Stimulated activated CD8-positive, alpha-beta memory T cell treated with anti-CD3 and anti-CD28 coated beads, Interleukin-4, amount 100 ng/mL, for 1 hour (primary cell): ENCODE measurements at places on chromosomes 12 and 14.

GRCh38 chr14:76855066-76855465 lies 28.9 kb downstream of the LRRC74A start:
- no peak for DNase-seq

DNA sequence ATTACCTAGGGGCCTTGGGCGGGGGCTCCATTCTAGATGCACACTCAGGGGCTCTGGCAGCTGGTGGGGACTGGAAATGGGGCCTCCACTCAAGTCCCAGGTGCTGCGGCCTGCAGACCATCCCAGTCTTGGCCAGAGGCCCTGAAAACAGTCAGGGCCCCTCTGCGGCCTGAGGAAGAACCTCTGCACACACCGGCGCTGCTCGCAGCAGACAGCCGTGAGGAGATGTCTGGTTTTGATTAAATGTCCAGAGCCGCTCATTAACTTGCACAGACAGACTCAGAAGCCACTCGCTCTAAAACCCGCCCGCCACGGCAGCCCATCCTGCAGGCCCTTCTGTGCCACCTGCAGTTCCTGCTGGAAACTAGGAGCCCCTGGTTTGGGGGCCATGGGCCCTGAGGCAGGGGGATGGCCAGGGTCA lies 36.4 kb upstream of the NCOR2 start:
- no peak for DNase-seq

DNA sequence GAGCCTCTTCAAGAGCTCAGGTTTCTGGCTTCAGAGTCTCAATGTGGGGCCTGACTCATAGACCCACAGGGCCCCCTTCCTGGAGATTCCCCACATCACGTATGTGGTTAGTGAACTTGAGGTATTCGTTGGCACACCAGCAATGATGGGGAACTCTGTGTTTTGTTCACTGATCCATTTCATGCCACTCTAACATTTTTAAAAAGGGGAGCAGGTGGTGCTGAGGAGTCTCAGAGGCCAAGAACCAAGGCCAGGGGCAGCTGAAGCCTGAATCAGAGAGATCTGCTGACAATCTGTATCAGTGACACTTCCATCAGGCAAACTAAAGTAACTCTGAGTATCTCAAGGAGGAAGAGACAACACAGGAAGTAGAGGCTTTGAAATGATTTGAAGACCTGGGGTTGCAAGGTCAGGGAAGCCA lies 323.4 kb downstream of the VRK1 start:
- peak; percentile 23 for DNase-seq

GRCh38 chr14:20644520-20644919 lies 3.0 kb upstream of the OR6S1 start:
- DNase-seq, result no peak

GRCh38 chr14:73492043-73492552 lies 1.4 kb downstream of the RIOX1 start:
- no peak for DNase-seq

- no peak for DNase-seq
Observed at GRCh38 chr12:129676411-129676810, 227.4 kb downstream of the TMEM132D start.

DNA sequence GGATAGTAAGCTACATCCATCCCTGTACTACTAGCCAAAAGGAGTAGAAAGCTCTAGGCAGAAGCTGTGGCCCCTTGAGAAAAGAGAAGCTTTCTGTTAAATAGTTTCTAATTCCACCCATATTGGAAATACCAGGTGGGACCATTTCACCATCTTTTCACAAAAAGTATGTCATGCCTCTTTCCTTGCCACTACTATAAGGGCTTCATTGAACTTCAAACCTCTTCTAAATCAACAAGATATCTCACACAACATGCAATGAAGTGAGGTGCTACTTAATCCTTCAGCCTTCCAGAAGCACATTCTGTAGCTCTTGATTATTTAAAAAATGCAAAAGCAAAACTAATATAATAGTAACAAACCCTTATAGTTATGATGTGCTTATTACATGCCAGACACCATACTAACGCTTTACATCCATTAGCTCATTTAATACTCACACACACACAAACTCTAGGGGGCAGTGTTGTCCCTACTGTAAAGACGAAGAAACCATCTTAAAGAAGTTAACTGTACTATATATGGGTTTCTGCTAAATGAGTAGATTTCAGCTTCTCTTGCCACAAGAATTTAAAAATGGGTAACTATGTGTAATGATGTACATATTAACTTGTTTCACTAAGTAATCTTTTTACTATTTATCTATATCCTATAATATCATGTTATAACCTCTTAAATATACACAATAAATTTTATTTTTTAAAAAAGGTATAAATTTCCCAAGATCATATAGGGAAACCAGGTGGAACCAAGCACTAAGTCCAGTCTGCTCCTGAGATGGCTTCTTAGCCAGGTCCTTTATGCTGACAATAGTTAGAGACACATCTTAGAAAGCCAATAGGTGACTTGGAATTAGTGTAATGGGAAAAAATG lies 124.4 kb downstream of the RPS29 start:
- DNase-seq, result peak; percentile 34

- DNase-seq, result no peak
Observed at GRCh38 chr12:31506515-31507306, 84.2 kb downstream of the DENND5B start.

DNA sequence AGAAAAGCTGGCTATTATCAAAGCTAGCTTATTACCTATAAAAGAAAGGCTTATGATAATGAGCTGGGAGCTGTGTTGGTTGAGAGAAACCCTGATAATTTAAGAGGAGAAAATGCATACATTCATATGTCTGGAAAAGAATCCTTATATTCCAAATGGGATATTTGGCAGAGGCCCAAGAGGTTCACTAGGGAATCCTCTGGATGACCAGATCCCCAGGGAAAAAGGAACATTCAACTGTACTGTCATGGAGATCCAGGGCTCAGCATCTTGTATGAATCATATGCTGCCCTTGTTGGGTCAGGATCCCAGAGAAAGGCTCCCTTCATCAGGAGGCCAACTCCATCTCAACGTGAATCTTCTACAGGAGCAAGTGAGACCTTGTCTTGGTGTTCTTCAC lies 16.6 kb upstream of the FBXO34 start:
- DNase-seq, result no peak

GRCh38 chr12:76531056-76531455 lies 28.5 kb downstream of the OSBPL8 start:
- no peak for DNase-seq

DNA sequence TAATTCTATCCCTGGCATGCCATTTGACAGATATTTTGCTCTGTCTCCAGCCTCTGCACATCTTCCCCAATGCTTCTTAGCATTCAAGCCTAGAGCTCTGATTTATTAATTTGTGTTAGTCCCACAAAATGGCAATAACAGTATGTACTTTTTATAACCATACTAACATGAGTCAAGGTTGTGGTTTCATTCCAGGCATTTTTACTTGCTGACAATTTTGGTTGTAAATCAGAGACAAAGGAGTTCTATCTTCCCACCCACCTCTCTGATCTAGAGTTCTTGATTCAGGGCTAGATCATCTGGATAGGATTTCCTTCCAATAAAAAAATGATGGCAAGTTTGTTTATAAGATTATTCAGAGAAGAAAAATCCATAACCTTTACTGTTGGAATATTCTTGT lies 18.5 kb upstream of the CISTR start:
- no peak for DNase-seq

DNA sequence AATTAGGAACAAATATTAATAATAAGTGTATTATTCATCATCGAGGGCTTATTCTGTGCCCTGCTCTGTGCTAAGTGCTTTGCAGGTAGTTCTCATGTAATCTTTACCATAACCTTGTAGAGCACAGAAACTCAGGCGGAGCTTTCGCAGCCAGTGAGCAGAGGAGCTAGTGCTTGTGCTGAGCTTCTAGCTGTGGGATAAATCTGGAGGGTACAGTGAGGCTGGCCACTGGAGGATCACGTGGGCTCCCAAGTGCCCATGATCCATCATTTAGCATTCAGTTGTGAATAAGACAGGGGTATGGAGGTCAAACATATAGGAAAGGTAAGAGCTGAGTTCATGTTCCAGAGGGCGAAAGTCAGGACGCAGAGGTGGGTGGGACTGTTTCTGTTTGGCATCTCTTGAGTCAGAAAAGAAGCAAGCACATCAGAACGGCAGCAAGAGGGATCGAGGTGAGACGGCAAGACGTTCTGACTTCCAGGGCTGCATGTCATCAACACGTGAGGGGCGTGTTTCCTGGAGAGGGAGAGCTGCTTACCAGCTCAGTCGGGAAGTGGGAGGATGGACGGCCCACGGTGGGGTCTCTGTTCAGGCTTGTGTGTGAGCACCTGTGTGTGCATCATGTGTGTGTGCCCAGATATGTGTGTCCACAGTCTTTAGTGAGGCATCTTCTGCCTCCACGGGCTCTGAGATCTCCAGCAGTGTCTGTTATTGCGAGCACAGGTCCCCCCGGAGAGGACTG lies 16.8 kb upstream of the KRT80 start:
- no peak for DNase-seq

GRCh38 chr12:15772405-15773018 lies 16.7 kb downstream of the EPS8 start:
- DNase-seq, result no peak

DNA sequence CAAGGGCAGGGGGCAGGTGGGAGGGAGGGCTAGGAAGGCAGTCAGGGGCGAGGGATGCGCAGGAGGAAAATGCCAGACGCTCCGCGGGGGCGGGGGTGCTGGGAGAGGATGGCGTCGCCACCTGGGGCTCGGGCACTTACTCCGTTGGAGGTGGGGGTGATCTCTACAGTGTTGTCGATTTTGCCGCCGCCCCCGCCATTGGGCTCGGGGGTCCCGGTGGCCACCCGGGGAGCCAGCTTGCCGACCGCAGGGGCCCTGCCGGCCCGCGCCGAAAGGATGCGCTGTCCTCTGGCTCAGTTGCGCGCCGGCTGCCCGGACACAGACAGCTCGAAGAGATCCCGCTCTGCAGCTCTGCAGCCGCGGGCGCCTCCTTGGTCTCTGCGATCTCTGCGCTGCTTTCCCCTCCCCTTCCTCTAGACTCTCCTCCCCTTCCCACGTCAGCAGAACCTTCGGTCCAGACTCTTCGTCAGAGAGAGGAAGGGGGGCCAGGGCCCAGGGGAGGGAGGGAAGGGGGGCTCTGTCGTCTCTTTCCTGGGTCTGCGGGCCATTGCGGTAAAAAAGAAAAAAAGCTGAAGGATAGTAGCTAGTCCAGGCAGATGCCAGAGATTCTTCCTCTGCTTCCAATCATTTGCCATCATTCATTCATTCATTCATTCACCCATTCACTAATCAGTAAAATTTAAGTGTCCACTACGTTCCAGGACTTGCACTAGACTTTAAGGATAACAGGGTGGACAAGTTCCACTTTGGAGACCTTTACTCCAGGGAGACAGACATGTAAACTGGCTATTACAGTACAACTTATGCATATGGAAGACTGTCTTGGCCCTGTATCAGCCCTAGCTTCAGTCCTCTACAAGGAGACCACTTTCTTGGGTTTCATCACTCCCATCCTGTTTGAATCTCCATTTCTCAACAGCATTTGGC lies at the start of gene SLC22A17:
SLC22A17 (minus strand) TSS at position 382 of the 927 bp plus-strand sequence.
- peak; percentile 8 for DNase-seq

DNA sequence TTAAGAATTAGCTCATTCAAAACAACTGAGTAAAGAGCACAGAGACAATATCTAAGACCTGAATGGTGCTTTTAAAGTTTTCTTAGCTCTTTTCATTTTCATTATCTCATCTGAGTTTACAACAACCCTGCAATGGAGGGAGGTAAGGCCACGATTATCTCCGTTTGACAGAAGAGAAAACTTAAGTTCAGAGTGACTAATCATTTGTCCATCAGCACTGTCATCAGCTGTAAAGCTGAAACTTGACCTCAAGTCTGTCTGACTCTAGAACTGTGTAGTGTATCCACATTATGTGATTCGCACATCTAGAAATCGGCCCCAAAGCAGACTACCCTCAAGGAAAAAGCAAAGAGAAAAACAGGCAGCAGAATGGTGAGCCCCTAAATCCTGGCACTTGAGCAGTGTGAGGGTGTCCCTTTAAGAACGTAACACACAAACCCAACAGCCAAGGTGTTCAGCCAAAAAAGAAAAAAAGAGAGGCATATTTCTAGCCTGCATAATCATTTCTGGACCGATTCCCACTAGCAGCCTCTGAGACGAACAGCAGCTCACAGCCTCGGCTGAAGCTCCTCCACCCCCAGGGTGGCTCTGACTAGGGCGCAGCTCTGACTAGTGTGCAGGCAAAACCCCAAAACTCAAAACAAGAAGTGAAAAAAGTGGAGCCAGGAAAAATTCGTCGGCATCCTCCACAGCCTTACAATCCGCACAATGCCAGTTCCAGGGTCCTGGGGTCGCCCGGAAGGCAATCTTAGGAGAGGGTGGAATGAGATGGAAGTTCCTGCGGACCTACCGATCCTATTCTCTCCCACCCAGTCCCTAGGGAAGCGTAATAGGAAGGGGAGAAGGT lies 1.6 kb downstream of the STXBP6 start:
- DNase-seq, result no peak

- DNase-seq, result no peak
Observed at GRCh38 chr12:54650409-54650808, 2.2 kb upstream of the DCD start.

DNA sequence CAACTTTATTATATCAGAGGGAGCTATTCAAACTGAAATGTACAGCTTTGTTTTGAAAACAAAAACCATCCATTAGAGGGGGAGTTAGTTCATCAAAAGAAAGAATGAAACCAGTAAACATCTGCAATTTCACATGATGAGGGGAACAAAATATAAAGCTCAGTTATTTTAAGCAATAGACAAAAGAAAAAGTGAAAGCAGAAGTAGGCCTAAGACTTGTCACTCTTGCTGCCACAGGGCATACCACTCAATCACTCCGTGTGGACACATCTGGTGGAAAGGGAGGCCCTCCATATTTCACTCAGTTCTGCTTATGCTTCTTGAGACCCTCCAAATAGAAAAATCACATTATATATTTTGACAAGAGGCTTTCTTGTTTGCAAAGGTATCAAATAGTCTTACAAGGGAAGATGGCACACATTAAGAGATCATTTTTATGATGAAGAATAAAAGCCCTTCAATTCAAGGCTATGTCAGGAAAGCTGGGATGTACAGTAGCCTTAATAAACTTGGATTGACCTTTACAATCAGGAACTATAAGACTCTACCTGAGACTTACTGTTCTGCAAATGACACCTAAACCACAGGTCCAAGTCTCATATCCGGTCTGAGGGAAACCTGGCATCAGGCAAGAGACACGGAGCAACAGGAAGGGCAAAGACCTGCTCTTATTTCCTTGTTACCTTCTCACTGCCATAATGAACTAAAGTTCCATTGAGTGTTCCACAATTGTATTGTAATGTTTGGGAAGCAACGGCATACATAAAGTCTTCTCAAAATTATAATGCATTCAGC lies 222.5 kb upstream of the GRIP1 start:
- DNase-seq, result no peak
